ENCODE measurements at places on chromosomes 4 and X. TPM values are rescaled to one million over a fixed set of nuclear protein-coding genes. Genes with fewer than 3 reads are reported as not detected.

THAP9 gene
- 2.2 TPM for total RNA-seq

DNA sequence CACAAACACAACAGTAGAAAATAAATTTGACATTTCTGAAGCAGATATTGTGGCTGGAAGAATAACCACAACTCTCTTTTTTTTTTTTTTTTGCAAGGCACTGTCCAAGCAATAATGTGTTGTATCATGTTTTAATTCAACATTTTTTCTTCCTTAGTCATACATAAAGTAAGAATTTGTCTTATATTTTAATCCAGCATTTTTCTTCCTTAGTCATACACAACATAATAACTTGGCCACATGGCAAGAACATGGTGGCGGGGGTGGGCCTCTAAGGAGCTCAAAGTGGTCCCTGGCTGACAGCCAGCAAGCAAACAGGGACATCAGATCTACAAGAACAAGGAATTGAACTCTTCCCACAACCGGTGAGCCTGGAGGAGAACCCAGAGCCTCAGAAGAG lies 20.2 kb downstream of the FBXW7 start:
- no peaks in the 10 kb centered on the region for H3K4me1 ChIP-seq
- H3K4me3 ChIP-seq = no peak overlapping the region
- no peaks in the 10 kb centered on the region for H3K27me3 ChIP-seq
- DNase-seq = no peak
- no peak overlapping the region for H3K27ac ChIP-seq

DNA sequence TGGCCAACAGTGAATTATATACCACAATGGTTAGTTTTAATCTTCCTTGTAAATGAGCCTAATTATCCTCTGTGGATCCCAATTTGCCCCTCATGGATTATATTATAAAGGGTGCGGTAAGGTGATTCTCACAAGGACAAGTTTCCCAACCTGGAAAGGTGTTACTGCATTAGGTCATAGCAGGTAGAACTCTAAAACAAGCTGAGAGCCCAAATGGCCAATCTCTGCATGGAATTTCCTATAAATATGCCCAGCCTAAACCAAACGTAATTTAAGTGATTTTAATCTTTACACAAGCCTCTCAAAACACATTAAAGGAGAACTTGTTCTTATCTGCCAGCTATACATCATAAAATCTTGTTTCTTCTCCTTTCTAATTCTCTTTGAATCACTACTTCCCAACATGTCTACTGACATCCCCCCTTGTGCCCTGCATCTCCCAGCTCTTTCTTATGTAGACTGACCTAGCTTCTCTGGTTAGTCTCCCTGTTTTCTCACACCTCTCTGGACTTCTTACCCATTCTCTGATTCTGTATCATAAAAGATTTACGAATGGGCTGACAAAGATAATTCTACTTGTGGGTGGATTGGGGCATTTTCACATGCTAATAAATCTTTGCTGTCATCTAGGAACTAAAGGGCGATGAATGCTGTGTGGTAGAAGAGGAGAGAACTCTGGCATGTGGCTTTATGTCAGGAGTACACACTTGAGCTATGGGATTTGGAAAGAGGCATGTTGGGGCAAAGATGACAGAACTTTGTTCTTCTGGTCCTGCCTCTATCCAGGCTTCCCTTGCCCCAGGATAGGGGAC lies 94.3 kb upstream of the PGRMC2 start:
- H3K27ac ChIP-seq = no peak overlapping the region
- DNase-seq = no peak
- H3K36me3 ChIP-seq = no peaks in the 10 kb centered on the region
- peaks cover 18% of the 10 kb centered on the region for H3K4me1 ChIP-seq
- no peaks in the 10 kb centered on the region for H3K27me3 ChIP-seq

DNA sequence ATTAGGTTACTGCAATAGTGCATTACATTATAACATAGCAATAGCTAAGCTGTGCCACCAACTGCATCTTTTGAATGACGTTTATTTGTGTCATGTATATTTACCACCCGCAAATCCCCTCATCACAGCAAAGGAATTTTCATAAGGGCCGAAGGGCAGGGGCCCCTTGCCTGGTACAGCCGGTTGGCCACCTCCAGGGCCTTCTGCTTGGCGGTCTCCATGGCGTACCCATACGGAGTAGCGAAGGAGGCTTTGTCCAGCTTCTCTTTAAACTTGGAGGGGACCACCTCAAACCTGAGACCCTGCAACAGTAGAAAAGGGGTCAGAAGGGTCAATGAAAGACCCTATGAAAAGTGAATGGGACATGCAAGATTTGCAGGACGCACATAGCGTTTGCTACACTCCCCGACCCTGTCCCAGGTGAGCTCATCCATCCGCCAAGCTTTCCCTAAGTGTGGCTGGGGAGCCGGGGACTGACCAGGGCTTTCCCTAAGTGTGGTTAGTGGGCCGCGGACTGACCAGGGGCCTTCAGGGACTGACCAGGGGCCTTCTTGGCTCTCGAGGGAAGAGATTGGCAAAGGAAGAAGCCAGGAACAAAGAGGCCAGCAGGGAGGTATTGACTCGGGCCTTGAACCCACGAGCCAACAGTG lies 10.6 kb downstream of the ASMTL start:
- no peak for DNase-seq
- H3K27me3 ChIP-seq = no peaks in the 10 kb centered on the region
- peaks cover 12% of the 10 kb centered on the region for H3K36me3 ChIP-seq
- H3K4me1 ChIP-seq = no peaks in the 10 kb centered on the region

All from right atrium auricular region (tissue), 2 donors.